ENCODE measurements at places on chromosomes 4 and X.

- DNase-seq = no peak
Measured at GRCh38 chr4:3703677-3704521, 62.3 kb upstream of the ADRA2C start.

GRCh38 chr4:41362621-41363383 lies 106.1 kb downstream of the UCHL1 start:
- DNase-seq = no peak

DNA sequence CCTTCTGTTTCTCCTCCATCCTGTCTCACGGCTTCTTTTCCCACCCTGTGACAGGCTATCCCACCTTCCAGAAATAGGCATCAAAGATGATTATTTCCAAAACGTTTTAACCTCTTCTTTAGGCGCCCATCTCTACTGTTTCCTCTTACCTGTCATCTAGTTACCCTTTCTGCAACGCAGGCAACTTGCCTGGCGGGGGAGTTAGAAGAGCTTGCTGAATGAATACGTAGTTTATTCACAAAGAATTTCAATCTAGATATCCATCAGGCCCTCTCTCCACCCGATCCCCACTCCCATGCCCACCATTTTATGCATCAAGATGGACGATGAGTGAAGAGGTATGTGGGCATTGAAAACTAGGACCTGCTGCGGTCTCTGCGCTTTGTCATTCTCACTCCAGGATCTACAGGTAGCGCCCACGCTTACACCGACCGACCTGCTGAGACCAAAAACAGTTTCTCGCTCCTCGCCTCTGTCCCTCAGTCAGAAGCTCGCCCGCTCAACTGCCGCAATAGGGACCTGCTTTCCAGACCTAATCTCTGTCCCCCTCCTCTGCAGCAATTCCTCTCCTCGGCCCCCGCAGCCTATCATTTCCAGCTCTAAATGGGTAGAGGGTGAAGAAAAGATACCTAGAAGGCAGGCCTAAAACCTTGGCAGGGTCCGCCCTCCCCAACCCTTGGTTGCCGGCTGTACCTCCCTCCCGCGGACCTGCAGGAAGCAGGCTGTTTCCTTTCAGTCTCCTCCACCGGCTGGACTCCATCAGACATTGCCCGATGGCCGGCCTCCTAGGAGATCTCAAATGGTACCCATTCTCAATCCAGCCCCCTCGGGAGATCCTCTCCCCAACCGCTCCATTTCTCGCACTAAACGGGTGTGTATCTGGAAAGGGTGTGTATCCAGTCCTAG lies 624 bp downstream of the BEX5 start:
- DNase-seq = no peak

DNA sequence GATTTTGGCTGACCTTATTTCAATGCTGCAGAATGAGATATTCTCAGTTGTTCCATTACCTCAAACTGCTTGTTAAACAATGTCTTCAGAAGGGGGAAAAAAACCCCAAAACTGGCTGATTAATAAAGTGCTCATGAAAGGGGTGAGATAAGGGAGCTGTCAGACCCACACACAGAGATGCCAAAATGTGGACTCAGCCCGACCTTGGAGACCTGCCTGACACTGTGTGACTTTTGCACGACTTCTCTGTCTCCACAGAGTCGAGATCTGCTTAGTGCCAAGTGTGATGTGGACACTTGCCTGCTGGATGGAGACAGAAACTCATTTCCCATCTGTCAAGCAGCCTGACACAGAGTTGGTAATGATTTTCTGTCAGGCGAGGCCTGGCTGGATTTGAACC lies 31.5 kb downstream of the REELD1 start:
- DNase-seq = no peak

GRCh38 chr4:80136270-80136669 lies 61.0 kb upstream of the PRDM8 start:
- no peak for DNase-seq

- DNase-seq = no peak
Measured at GRCh38 chr4:148238811-148239493, 203.3 kb downstream of the NR3C2 start.

DNA sequence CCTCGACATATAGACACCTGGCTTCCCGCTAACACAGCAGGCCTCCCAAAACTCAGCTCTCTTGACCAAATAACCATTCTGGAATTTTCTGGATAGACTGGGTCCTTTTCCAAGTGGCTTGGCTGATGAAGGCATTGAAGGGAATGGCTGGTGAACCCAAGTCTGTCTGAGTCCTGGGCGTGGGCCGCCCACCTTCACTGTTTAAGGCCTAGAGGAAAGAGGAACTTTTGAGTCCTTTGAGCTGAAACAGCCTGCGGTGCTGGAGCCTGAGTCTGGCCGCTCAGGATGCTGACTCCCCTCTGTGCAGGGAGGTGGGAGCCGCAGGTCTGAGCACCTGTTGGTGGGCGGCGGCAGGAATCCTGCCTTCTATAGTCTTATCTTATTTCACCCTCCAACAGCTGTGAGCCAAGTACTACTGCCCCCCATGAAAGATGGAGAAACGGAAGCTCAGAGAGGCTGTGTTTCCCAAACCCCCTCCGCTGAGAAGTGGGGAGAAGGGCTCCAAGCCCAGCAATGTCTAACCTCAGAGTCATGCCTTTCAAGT lies 23.4 kb downstream of the ACOX3 start:
- DNase-seq = no peak

GRCh38 chr4:113871080-113871479 lies 108.4 kb downstream of the ARSJ start:
- DNase-seq = no peak

GRCh38 chrX:109925656-109926055 lies 77.3 kb upstream of the TMEM164 start:
- no peak for DNase-seq

DNA sequence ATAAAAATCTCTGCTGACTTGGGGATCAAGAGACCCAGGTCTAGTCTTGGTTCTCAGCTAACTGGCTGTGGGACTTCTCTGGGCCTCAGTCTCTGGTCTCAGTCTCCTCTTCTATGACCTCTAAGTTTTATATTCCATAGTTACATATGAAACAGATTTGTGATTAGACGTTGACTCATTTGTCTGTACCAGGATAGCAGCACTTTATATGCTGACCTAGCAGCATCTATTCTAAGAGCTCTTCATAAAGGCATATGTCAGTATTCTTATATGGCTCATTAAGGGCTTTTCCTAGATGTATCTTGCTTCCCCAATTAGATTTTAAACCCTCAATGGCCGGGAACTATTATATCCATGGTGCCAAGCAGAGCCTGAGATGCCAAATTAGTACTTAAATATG lies 12.7 kb downstream of the GRPR start:
- no peak for DNase-seq

DNA sequence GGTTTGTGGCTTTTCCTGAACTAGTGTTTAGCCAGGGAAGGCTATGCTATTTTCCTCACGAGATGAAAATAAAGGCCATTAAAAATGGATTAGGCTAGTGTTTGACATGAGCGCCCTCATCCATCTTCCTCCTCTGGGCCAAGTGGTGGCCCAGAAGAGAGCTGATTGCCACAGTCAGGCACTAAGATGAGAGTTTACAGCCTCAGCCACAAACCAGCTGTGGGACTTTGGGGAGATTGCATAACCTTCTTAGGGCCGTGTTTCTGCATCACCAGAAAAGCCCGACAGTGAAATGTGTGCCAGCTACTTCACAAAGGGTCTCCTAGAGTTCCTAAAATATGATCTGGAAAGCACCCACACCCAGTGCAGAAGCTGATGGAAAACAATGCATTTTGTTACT lies 42.3 kb upstream of the LNX1 start:
- no peak for DNase-seq

DNA sequence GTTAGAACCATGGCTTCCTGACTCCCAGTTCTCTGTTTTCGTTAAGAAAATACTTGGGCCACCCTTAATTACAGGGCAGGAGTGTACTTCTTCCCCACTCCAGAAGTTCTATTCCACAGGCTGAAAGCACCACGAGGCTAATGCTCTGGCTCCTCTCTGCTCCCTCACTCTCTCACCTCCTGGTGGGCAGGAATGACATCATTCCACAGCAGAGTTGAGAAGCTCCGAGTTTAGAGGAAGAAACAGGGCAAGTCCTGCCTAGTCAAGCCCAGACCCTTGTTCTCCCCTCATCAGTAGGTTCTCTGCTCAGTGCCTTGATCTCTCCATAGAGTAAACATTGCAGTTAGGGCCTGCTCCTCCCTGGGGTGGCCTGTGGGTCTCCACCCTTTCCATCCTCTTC lies 343.8 kb upstream of the CLNK start:
- no peak for DNase-seq

DNA sequence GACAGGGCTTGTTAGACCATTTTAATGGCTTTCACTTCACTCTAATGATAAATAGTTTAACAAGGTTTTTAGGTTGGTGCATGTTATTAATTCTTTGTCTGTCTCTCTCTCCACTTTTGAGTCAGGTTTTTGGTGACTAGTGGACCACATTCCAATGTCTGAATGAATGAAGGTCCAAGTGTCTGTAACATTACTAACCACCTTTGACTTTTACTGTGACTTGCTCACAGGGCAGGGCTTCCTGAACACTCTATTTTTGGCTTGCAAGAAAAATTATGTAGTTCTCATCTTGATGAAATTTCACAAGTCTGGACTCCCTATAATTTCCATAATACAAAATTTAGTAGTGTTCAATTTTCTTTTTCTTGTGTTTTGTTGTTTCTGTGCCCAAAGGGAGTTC lies 78.9 kb upstream of the BMPR1B start:
- no peak for DNase-seq

All from WERI-Rb-1 (cell line).